CD4-positive, alpha-beta T cell treated with Interleukin-17A for 1 hour (primary cell): ENCODE measurements at places on chromosomes 7 and 10.

DNA sequence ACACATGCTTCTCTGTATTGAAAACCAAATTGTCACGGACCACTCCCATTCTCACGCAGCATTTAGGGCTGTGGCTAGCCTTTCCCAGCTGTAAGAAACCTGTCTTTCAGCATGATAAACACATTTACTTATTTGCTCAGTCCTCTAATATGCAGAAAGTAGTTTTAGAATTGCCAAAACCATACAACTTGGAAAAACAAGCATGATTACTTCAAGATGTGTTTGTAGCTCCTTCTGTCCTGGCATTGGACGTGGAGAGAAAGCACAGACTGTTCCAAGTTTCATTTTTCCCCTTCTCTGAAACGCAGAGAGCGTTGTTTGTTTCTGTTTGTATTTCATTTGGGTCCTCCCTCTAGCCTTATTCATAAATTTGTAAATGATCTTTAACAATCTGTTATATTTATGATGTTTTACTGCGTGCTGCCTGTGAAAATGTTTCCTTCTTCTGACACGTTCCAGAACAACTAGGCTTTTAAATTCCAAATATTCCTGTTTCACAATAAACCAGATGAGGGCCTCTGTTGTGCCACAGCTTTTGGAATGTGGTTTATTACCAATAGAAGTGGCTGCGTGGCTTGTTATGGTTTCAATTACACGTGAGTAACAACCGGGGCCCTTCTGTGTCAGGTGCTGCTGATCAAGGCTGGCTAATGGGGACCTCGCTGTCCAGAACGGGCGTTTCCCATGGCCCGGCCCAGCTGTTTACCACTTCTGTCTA is 26.1 kb downstream of the MNX1 start:
- no peak for DNase-seq

GRCh38 chr10:126387931-126388911 is at the start of gene ADAM12:
ADAM12 (minus strand) TSS chr10:126388477; CDS start chr10:126388145, 332 bp downstream.
- DNase-seq = no peak

DNA sequence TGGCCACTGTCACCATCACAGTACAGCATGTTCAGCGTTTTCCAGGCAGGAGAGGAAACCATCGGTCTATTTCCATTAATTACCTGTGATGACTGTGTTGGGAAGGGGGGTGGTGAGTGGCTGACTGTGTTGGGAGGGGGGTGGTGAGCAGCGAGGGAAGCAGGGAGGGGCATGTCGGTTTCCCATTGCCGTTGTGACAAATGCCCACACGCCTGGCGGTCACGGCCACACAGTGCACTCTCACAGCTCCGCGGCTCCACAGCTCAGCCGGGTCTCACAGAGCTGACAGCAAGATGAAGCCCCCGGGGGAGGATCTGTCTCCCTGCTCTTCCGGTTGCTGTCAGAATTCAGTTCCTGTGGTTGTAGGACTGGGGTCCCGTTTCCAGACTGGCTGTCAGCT is 39.0 kb downstream of the AP5Z1 start:
- DNase-seq = no peak

GRCh38 chr7:43954524-43955228 is 28.4 kb downstream of the UBE2D4 start:
- peak; percentile 17 for DNase-seq

- no peak for DNase-seq
Observed at GRCh38 chr7:28554802-28555471, 142.6 kb downstream of the CREB5 start.

GRCh38 chr7:29955799-29956486 is 33.7 kb downstream of the SCRN1 start:
- peak; percentile 27 for DNase-seq

DNA sequence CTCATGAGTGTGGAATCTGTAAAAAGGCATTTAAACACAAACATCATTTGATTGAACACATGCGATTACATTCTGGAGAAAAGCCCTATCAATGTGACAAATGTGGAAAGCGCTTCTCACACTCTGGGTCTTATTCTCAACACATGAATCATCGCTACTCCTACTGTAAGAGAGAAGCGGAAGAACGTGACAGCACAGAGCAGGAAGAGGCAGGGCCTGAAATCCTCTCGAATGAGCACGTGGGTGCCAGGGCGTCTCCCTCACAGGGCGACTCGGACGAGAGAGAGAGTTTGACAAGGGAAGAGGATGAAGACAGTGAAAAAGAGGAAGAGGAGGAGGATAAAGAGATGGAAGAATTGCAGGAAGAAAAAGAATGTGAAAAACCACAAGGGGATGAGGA is 207.7 kb downstream of the ZEB1 start:
- no peak for DNase-seq

DNA sequence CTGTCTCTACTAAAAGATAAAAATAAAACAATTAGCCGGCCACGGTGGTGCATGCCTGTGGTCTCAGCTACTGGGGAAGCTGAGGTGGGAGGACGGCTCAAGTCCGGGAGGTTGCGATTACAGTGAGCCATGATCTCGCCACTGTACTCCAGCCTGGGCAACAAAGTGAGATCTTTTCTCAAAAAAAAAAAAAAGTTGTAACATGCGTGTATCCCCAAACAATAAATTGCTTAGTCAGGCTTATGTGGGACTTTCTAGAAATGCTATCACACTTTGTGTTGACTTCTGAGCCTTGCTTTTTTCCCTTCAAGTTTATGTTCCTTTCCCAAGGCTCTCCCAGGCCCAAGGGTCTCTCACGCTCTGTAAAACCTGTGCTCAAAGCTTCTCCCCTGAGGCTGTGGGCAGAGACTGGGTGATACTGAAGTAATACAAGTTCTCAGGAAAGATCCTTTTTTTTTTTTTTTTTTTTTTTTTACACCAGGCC is 88.0 kb upstream of the TNS3 start:
- DNase-seq = no peak

GRCh38 chr10:21579291-21579690 is 45.3 kb downstream of the MLLT10 start:
- no peak for DNase-seq

GRCh38 chr7:74240482-74240881 is 13.7 kb downstream of the RFC2 start:
- no peak for DNase-seq

DNA sequence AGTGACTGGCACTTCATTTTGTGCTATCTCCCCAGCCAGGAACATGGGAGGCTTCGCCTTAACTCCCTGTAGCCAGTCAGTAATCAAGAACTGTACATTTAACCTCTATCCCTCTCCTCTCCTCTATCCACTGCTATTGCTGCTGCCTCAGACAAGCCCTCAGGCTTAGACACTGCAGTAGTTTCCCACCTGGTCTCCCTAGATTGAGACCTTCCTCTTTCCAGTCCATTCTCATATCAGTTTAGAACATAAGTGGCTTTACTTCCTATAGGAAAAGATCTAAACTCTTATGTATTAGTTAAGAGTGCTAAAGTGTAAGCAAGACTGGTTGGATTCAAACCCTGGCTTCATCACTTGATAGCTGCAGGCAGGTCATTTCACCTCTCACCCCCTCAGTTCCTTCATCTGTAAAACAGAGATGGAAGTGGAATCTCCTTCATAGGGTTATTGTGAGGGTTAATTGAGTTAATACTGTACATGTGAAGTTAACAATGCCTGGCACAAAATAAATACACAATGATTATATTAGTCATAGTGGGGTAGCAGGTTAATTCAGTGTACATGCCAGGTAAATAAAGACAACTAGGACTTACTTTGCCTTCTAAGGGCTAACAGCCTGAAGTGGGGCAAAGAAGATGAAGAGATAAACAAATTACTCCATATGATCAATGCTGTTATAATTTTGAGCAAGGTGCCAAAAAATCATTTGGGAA is 76.1 kb downstream of the ZNF277 start:
- no peak for DNase-seq

GRCh38 chr10:99966306-99966705 is 43.4 kb downstream of the DNMBP start:
- no peak for DNase-seq

DNA sequence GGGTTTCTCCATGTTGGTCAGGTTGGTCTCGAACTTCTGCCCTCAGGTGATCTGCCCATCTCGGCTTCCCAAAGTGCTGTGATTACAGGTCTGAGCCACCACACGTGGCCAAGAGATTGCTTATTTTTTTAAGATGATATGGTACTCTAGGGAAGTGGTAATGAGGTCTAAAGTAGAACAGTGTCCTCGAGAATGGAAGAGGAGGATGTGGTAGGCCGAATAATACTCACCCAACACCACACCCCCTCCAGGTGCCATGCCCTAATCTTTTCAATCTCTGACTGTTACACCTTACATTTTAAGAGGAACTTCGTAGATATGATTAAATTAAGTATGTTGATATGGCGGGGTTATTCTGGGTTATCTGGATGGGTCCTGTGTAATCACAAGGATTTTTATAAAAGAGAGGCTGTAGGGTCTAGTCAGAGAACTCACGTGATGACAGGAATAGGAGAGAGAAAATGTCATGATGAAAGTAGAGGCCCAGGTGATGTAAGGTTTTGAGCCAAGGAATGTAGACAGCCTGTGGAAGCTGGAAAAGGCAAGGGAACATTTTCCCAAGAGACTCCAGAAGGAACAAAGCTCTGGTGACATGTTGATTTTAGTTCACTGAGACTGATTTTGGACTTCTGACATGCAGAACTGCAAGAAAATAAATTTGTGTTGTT is 29.5 kb downstream of the CDK13 start:
- peak; percentile 64 for DNase-seq
